ENCODE measurements at places on chromosomes 11 and 22. TPM values are rescaled to one million over a fixed set of nuclear protein-coding genes. Genes with fewer than 3 reads are reported as not detected.
A peak's percentile ranks its signal among the peaks of the same experiment; 100 is the strongest.

Gene HEPHL1
- polyA plus RNA-seq = not detected

- H3K27me3 ChIP-seq = no peaks in the 10 kb centered on the region
- H3K4me3 ChIP-seq = peak within 1 kb of the TSS; percentile 27
- peak within 1 kb of the TSS; percentile 35 for H3K27ac ChIP-seq
- peaks cover 10% of the 10 kb centered on the region for H3K4me1 ChIP-seq
- no peaks in the 10 kb centered on the region for H3K36me3 ChIP-seq
These were observed at the start of gene CD151 for GRCh38 chr11:832529-833113. TSS of gene CD151 (plus strand) at chr11:832952. CDS start at chr11:836070, 3,118 bp downstream.

- H3K4me1 ChIP-seq = no peaks in the 10 kb centered on the region
- DNase-seq = no peak
- H3K27ac ChIP-seq = no peak overlapping the region
- H3K27me3 ChIP-seq = no peaks in the 10 kb centered on the region
These were observed 614.6 kb downstream of the TBC1D22A start for GRCh38 chr22:47376901-47377505.

- no peaks in the 10 kb centered on the region for H3K36me3 ChIP-seq
- no peaks in the 10 kb centered on the region for H3K27me3 ChIP-seq
These were observed 87.8 kb downstream of the WNT7B start for GRCh38 chr22:45889093-45889538.

- DNase-seq = no peak
- H3K4me1 ChIP-seq = peaks cover 13% of the 10 kb centered on the region
- H3K36me3 ChIP-seq = peaks cover 2% of the 10 kb centered on the region
- no peaks in the 10 kb centered on the region for H3K27me3 ChIP-seq
- H3K4me3 ChIP-seq = no peak overlapping the region
These were observed 3.2 kb upstream of the C11orf91 start for GRCh38 chr11:33703788-33704187.

Data from naive thymus-derived CD4-positive, alpha-beta T cell (primary cell).